ENCODE measurements at places on chromosomes 4 and X.

GRCh38 chr4:7199771-7200441 is 7.6 kb downstream of the SORCS2 start:
- H3K36me3 ChIP-seq, result no peaks in the 10 kb centered on the region
- no peak overlapping the region for H3K4me3 ChIP-seq
- DNase-seq, result no peak
- no peaks in the 10 kb centered on the region for H3K4me1 ChIP-seq

DNA sequence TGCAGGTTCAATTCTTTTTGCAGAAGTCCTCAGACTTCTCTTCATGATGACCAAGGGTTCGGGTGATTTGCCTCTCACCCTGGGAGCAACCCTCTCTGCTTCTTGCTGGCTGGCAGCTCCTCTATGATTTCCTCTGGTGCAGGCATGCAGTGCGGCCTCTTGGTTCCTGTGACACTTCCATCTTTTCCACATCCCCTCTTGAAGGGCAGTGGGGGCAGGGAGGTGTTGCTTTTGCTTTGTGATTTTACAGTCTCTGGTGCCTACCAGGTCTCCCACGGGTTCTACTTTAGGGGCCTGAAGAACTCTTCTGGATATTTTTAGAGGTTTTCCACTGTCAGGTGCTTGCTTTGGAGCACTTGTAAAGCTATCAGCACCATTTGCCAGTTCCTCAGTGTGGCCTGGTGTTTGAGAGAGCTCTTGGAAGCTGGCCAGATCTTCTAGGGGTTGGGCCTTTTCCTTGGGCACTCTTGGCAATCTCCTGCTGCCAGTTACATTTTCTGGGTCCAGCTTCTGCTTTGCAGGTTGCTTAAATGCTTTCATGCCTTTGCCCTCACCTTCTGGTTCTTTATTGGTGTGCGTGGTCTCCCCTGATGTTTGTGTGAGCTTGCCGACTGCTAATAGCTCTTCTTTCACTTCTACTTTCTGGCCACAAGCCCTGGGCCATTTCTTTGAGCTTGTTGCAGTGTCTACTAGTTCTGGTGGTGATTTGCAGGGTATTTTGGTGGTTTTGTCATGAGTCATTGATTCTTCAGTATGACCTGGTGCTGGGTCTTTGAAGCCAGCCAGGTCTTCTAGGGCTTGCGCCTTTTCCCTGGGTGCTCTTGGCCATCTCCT is 11.5 kb upstream of the CHST7 start:
- peak; percentile 95 for DNase-seq
- peaks cover 20% of the 10 kb centered on the region for H3K4me1 ChIP-seq
- no peaks in the 10 kb centered on the region for H3K36me3 ChIP-seq
- peak overlapping the region; percentile 4 for H3K4me3 ChIP-seq
- peak overlapping the region; percentile 62 for H3K27ac ChIP-seq

DNA sequence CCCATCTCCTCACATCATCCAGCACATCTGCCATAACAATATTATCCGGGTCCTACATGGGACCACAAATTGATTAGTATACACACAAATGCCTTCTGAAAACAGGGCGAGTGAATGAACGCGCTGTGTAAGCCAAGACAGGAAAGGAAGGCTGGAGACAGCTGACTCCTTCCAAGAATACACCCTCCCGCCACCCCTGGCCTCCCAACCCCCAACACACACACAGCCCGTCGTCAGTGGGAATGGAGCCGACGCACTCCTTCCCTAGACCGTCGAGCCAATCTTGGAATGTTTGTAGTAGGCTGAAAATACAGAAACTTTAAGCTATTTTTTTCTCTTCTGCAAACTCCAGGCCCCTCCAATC is 319 bp upstream of the MAGEH1 start:
- DNase-seq, result no peak
- peak overlapping the region; percentile 84 for H3K4me3 ChIP-seq
- no peaks in the 10 kb centered on the region for H3K36me3 ChIP-seq
- H3K4me1 ChIP-seq, result no peaks in the 10 kb centered on the region
- peak overlapping the region; percentile 55 for H3K27ac ChIP-seq

GRCh38 chrX:104864296-104864695 is 298.3 kb downstream of the IL1RAPL2 start:
- no peaks in the 10 kb centered on the region for H3K4me1 ChIP-seq
- H3K27me3 ChIP-seq, result no peaks in the 10 kb centered on the region
- no peak for DNase-seq
- no peak overlapping the region for H3K27ac ChIP-seq
- H3K4me3 ChIP-seq, result no peak overlapping the region
- no peaks in the 10 kb centered on the region for H3K36me3 ChIP-seq

DNA sequence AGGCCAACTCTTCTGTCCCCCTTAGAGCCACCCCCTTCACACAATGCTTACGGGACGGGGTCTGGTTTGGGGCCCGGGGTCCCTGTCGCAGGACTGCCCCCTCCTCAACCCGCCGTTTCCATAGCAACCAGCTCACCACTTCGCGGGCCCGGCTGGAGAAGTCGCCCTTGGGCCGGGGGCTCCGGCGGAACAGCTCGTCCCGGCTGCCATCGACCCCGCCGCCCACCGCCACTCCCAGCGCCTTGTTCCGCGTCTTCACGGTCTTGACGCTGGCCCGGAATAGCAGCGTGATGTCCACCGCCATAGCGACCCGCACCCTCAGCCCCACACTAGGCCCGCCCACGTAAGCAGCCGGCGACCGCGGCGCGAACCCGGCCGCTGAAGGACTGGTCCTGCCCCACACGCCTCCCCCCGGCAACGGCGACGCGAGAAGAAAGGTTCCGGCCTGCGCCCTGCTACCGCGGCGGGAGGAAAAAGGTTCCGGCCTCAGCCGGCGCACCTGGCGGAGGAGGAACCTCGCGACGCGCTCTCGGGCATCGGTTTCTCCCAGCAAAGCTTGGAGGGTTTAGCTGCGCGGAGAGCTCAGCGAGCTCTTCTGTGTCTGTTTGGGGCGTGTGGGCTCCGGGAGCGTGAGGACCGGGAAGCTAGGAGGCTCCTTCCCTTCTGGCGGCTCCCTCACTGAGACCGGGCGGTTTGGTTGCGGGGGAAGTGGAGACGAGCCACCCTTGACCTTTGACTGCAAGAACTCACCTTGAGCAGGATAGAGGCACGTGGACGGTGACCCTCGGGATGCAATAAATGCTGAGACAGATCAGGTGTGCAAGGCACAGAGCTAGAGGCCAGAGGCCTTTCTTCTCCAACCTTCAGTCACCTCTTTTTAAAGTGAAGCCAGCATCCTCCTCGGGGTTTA is at the start of gene STX18:
Gene STX18 (minus strand): TSS at position 388 of the 910 bp plus-strand sequence. CDS start 84 bp downstream, at position 304.
- H3K36me3 ChIP-seq, result no peaks in the 10 kb centered on the region
- H3K27me3 ChIP-seq, result no peaks in the 10 kb centered on the region
- DNase-seq, result peak; percentile 48
- peak within 1 kb of the TSS; percentile 92 for H3K27ac ChIP-seq

- no peaks in the 10 kb centered on the region for H3K27me3 ChIP-seq
- no peak overlapping the region for H3K27ac ChIP-seq
- no peaks in the 10 kb centered on the region for H3K36me3 ChIP-seq
- DNase-seq, result no peak
- no peak overlapping the region for H3K4me3 ChIP-seq
Observed at GRCh38 chrX:28177202-28177601, 196.0 kb upstream of the DCAF8L1 start.

- H3K36me3 ChIP-seq, result no peaks in the 10 kb centered on the region
- H3K27me3 ChIP-seq, result no peaks in the 10 kb centered on the region
- no peaks in the 10 kb centered on the region for H3K4me1 ChIP-seq
- no peak for DNase-seq
- no peak overlapping the region for H3K27ac ChIP-seq
Observed at GRCh38 chr4:138796761-138797160, 218.8 kb upstream of the NOCT start.

GRCh38 chr4:122152711-122153226 is 638 bp downstream of the BLTP1 start:
- H3K27ac ChIP-seq, result peak overlapping the region; percentile 75
- H3K4me3 ChIP-seq, result peak overlapping the region; percentile 91
- H3K36me3 ChIP-seq, result no peaks in the 10 kb centered on the region
- peaks cover 9% of the 10 kb centered on the region for H3K4me1 ChIP-seq
- H3K27me3 ChIP-seq, result no peaks in the 10 kb centered on the region

GRCh38 chrX:19070555-19070994 is 51.7 kb downstream of the ADGRG2 start:
- H3K27me3 ChIP-seq, result no peaks in the 10 kb centered on the region
- no peaks in the 10 kb centered on the region for H3K4me1 ChIP-seq
- no peak overlapping the region for H3K27ac ChIP-seq

- DNase-seq, result no peak
- no peak overlapping the region for H3K4me3 ChIP-seq
- H3K27me3 ChIP-seq, result no peaks in the 10 kb centered on the region
- H3K4me1 ChIP-seq, result no peaks in the 10 kb centered on the region
- H3K27ac ChIP-seq, result no peak overlapping the region
- H3K36me3 ChIP-seq, result no peaks in the 10 kb centered on the region
Observed at GRCh38 chrX:137067147-137067546, 33.4 kb upstream of the GPR101 start.

- no peaks in the 10 kb centered on the region for H3K4me1 ChIP-seq
- H3K4me3 ChIP-seq, result no peak overlapping the region
- H3K27ac ChIP-seq, result no peak overlapping the region
- H3K27me3 ChIP-seq, result no peaks in the 10 kb centered on the region
Observed at GRCh38 chrX:23919706-23920320, 12.0 kb downstream of the CXorf58 start.

DNA sequence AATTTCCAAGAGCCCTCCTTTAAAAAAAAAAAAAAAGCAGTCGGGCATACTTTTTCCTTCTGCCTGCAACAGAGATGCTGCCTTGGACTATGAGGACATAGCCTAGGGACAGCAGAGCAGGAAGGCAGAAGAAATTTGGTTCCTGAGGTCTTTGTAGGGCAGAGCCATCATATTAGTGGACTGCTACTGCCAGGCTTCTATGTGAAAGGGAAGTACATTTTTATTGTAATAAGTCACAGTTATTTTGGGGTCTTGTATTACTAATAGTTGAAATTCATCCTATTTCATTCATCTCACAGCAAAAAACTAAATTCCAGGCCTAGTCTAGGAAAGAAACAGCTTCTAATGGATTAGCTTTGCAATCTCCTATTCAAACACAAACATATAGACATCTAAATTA is 211.2 kb downstream of the NSUN7 start:
- H3K4me3 ChIP-seq, result no peak overlapping the region
- H3K27ac ChIP-seq, result no peak overlapping the region
- no peaks in the 10 kb centered on the region for H3K4me1 ChIP-seq
- H3K27me3 ChIP-seq, result no peaks in the 10 kb centered on the region
- H3K36me3 ChIP-seq, result no peaks in the 10 kb centered on the region

GRCh38 chr4:112386071-112386470 is 88.9 kb downstream of the ALPK1 start:
- H3K4me1 ChIP-seq, result no peaks in the 10 kb centered on the region
- H3K27me3 ChIP-seq, result no peaks in the 10 kb centered on the region

DNA sequence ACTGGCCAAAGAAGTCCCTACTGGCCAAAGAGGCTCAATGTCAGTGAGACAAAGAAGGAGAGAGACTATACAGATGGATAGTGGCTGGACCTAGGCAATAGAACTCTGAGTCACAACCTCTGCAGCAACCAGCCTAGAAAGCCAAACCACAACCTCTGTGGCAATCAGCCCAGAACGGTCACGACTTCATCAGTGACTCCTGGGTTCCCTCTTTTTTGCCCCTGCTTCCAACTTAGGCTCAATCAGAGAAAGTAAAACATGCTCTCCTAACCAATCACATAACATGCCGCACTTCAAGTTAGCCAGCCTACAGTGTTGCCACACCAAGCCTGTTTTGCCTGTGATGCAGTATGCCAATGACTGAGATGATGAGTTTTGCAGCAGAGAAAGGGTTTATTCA is 203.4 kb downstream of the ANAPC10 start:
- H3K4me3 ChIP-seq, result no peak overlapping the region
- no peaks in the 10 kb centered on the region for H3K27me3 ChIP-seq
- no peaks in the 10 kb centered on the region for H3K4me1 ChIP-seq
- no peak overlapping the region for H3K27ac ChIP-seq

DNA sequence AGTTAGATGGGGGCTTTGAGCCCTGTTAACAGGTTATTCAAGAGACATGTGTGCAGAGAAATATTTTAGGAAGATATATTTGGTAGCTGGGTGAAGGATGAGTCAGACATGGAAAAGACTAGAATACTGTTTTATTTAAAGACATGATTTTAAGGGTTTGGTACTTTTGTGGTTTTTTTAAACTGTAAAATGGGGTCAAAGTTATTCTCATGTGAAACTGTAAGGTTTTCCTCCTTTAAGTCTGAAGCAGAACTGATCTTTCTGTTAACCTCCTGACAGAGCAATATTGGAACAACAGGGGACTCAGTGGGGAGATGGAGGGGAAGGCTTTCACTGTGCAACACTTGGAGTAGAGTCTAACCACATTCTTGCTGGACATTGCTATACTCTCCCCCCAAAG is 112.4 kb upstream of the LSM6 start:
- H3K4me3 ChIP-seq, result peak overlapping the region; percentile 38
- peaks cover 43% of the 10 kb centered on the region for H3K4me1 ChIP-seq
- DNase-seq, result peak; percentile 51
- no peaks in the 10 kb centered on the region for H3K36me3 ChIP-seq
- no peaks in the 10 kb centered on the region for H3K27me3 ChIP-seq

GRCh38 chr4:16110661-16111290 is 27.0 kb upstream of the PROM1 start:
- H3K27ac ChIP-seq, result no peak overlapping the region
- no peak for DNase-seq
- no peaks in the 10 kb centered on the region for H3K36me3 ChIP-seq
- no peaks in the 10 kb centered on the region for H3K4me1 ChIP-seq

DNA sequence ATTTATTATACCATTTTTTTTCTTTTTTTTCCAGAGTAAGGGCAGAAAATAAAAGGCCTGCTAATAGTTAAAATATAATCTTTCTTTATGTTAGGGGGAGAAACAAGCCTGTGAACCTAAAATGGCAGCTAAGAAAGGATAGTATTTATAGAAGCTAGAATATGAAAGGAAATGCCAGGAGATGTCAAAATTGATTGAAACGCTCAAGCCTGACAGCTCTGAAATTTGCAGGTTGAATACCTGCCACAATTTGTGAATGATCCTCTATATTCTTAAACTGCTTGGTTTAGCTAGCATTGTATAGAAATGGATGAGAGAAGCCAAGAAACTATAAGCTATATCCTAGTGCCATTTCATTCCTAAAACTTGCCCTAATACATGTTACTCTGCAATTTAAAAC is 757.3 kb upstream of the PABPC4L start:
- H3K27me3 ChIP-seq, result no peaks in the 10 kb centered on the region
- no peak for DNase-seq
- no peak overlapping the region for H3K27ac ChIP-seq
- no peak overlapping the region for H3K4me3 ChIP-seq
- H3K36me3 ChIP-seq, result no peaks in the 10 kb centered on the region
- no peaks in the 10 kb centered on the region for H3K4me1 ChIP-seq

- no peaks in the 10 kb centered on the region for H3K4me1 ChIP-seq
- H3K4me3 ChIP-seq, result no peak overlapping the region
- no peaks in the 10 kb centered on the region for H3K36me3 ChIP-seq
- no peak overlapping the region for H3K27ac ChIP-seq
- no peak for DNase-seq
- H3K27me3 ChIP-seq, result no peaks in the 10 kb centered on the region
Observed at GRCh38 chrX:108304210-108304609, 134.0 kb downstream of the COL4A6 start.

GRCh38 chrX:18997916-18998315 is 14.0 kb upstream of the PHKA2 start:
- no peak for DNase-seq
- no peak overlapping the region for H3K27ac ChIP-seq
- no peaks in the 10 kb centered on the region for H3K36me3 ChIP-seq
- H3K4me3 ChIP-seq, result no peak overlapping the region

- no peaks in the 10 kb centered on the region for H3K27me3 ChIP-seq
- no peak overlapping the region for H3K27ac ChIP-seq
- no peaks in the 10 kb centered on the region for H3K4me1 ChIP-seq
- DNase-seq, result no peak
- no peaks in the 10 kb centered on the region for H3K36me3 ChIP-seq
Observed at GRCh38 chrX:9369802-9370291, 95.0 kb upstream of the TBL1X start.
